ENCODE measurements at places on chromosomes 1 and 21. TPM values are rescaled to one million over a fixed set of nuclear protein-coding genes. Genes with fewer than 3 reads are reported as not detected.

The RGS1 gene
- not detected for total RNA-seq

- H3K4me3 ChIP-seq: peak within 1 kb of the TSS; percentile 96
- DNase-seq: peak; percentile 60
- H3K27me3 ChIP-seq: no peaks in the 10 kb centered on the region
- H3K36me3 ChIP-seq: no peaks in the 10 kb centered on the region
- H3K27ac ChIP-seq: peak within 1 kb of the TSS; percentile 95
Observed at GRCh38 chr1:35807614-35808449, at the start of gene AGO4. AGO4 (plus strand) TSS chr1:35808016; CDS start chr1:35808417, 401 bp downstream.

The S100A9 gene
- total RNA-seq: 3.5 TPM

DNA sequence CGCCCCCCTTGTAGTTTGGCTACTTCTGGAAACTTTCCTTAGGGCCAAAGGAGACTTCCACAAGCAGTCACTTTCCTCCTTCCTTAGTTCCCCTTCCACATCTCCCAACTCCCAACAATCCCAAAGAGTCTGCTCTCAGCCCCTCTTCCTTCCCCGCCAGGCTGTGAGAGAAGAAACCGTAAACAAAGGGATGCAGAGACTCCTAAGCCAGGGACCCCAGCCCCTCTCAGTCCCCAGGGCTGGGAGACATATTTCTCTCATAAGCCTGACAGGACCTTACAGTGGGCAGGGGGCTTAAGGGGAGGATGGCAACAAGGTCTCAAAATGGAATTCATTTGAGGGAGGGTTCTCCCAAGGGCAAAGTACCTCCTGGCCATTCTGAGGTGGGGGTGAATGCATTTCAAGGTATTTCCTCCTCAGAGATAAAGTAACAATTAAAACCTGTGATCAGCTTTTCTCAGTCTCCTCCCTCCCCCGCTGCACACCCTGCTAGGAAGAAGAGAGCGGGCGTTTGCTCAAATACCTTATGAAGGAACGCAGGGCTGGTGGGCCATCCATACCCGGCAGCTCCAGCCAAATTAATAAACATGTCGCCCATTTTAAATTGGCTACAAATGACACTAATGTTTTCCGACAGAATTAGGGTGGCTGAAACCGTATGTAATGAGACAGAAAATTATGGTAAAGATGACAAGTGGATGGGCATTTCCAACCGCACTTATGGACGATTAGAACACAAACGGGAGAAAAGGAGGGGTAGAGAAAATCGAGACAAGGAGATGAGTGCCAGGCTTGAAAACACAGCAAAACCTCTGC is 4.0 kb downstream of the BARHL2 start:
- H3K27ac ChIP-seq: no peak overlapping the region
- H3K4me1 ChIP-seq: peaks cover 8% of the 10 kb centered on the region
- peaks cover 97% of the 10 kb centered on the region for H3K27me3 ChIP-seq
- DNase-seq: no peak
- H3K4me3 ChIP-seq: no peak overlapping the region

DNA sequence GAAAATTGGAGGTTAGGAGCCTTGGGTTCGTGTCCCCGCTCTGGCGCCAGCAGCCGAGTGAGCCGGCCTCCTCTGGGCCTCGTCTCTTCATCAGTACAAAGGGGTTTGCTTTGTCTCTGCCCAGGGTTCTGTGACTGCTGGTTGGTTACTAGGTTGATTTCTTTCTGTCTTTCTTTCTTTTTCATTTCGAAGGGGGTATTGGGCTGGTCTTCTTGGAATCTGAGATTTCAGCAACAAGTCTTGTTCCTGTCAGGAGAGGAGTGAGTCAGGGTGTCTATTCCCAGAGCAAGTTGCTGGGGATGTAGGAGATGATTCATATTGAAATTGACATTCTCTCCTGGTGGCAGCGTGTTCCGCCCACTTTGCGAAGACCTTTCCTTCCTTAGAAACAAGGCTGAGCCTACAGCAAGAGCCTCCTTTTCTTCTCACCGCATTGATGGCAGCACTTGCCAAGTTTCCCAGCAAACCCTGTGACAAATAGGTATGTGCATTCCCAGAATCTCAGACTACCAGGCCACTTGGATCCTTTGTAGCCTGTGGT is 79.2 kb downstream of the MAN1C1 start:
- no peaks in the 10 kb centered on the region for H3K36me3 ChIP-seq
- H3K27ac ChIP-seq: peak overlapping the region; percentile 72
- no peak overlapping the region for H3K4me3 ChIP-seq
- no peak for DNase-seq

DNA sequence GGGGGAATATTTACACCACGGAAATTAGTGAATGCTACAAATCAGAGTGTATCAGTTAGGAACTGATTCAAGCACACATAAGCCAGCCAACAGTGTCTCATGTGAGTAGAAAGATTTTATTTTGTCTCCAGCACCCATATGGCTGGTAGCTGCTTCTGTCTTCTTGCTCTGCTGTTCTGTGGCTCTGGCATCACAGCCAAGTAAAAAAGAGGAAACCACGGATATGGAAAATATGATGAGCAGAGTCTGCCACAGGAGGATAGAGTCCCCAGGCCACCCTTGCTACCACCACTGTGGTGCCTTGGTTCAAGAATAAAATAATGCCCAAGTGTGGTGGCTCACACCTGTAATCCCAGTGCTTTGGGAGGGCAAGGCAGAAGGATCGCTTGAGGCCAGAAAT is 53.6 kb upstream of the SPOCD1 start:
- H3K4me3 ChIP-seq: no peak overlapping the region
- no peaks in the 10 kb centered on the region for H3K36me3 ChIP-seq
- no peaks in the 10 kb centered on the region for H3K4me1 ChIP-seq

GRCh38 chr1:19814244-19814661 is 830 bp downstream of the RNF186 start:
- H3K36me3 ChIP-seq: no peaks in the 10 kb centered on the region
- peaks cover 1% of the 10 kb centered on the region for H3K27me3 ChIP-seq
- H3K4me3 ChIP-seq: no peak overlapping the region
- peaks cover 2% of the 10 kb centered on the region for H3K4me1 ChIP-seq
- H3K27ac ChIP-seq: no peak overlapping the region

DNA sequence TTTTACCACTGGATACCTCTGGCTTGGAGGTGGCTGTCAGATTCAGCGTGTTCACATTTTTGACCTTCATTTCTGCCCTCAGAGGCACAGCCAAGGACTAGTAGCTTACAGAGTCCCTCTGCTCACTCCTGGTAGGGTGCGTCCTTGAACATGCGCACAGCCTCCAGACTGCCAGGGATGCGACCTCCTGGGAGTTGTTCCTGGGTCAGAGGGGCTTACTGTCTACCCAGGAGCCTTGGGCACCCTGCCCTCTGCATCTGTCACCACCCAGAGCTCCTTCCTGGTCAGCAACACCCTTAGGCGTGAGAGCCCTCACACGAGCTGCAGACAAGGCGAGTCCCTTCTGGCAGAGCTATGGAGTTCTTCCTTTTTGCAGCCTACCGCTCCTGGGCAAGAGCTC is 1.7 kb downstream of the SLX9 start:
- peak overlapping the region; percentile 76 for H3K4me3 ChIP-seq
- H3K36me3 ChIP-seq: peaks cover 13% of the 10 kb centered on the region
- H3K27ac ChIP-seq: no peak overlapping the region
- no peaks in the 10 kb centered on the region for H3K27me3 ChIP-seq
- no peak for DNase-seq
- H3K4me1 ChIP-seq: peaks cover 27% of the 10 kb centered on the region

The EMC1 gene
- total RNA-seq: 63.1 TPM

- no peak overlapping the region for H3K27ac ChIP-seq
- peaks cover 10% of the 10 kb centered on the region for H3K4me1 ChIP-seq
- peaks cover 34% of the 10 kb centered on the region for H3K36me3 ChIP-seq
- DNase-seq: no peak
Observed at GRCh38 chr1:10326251-10326650, 72.6 kb upstream of the PGD start.

The SAMSN1 gene
- 0.27 TPM for total RNA-seq

The ORC1 gene
- 4.4 TPM for total RNA-seq

The CGN gene
- 38.9 TPM for total RNA-seq

DNA sequence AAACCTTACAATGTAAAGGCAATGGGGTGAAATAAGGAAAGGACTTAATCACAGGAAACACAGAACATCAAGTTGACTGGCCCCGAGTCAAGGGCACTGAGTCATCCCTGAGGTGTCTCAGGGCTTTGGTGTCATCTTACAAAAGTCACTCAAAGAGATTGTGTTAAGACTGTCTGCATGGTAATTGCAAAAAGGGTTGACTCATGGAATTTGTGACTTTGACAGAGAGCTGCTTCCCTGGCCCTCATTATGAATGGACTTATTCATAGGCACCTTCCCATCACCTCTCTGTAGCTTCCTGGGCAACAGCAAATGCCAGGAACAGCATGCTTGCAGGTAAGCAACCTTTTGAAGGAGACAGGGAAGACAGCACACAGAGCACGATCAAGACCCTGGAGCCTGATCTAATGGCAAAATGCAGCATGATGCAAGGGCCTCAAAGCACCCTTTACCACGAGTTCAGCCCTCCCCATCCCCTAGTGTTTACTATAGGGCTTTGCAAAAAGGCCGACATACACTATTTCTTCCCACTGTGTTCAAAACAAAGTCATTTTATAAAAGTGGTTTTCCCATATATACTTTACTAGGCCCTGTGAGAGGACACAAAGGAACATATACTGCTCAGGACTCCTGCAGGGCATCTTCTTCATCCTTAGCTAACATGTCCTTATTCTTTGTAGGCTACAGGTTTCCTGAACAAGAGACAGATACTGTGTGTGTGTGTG is 17.1 kb downstream of the ZP4 start:
- H3K36me3 ChIP-seq: no peaks in the 10 kb centered on the region
- H3K4me3 ChIP-seq: no peak overlapping the region
- H3K27me3 ChIP-seq: no peaks in the 10 kb centered on the region
- DNase-seq: no peak
- H3K4me1 ChIP-seq: peaks cover 6% of the 10 kb centered on the region

- no peaks in the 10 kb centered on the region for H3K36me3 ChIP-seq
- no peak overlapping the region for H3K4me3 ChIP-seq
- H3K4me1 ChIP-seq: peaks cover 4% of the 10 kb centered on the region
- H3K27ac ChIP-seq: no peak overlapping the region
Observed at GRCh38 chr1:150890033-150890416, 3.1 kb downstream of the CTXND2 start.

The ETV3L gene
- total RNA-seq: not detected

The IFI44 gene
- 94.3 TPM for total RNA-seq

DNA sequence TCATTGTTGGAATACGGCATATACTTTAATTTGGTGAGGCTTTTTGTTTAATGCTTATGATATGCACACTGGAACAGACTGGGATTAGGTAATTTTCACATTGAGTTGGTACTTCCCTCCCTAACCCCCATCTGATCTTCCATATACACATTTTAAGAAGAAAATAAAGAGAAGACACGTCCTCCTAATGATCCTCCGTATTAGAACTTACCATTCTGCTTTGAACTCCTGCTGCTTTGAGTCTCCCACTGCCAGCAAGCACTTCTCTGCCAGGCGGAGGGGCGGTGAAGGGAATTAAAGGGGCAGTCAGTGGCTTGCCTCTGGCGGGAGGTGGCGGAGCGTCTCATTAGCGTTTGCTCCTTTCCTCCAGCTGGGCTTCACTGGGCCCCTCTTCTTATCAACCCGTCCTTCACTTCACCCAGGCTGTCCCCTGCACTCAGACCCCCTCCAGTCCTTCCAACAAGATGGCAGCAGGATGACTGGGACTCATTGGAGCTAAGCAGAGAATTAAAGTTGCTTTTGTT is 433.4 kb downstream of the KIF26B start:
- peaks cover 5% of the 10 kb centered on the region for H3K36me3 ChIP-seq
- H3K4me1 ChIP-seq: peaks cover 29% of the 10 kb centered on the region
- no peak for DNase-seq
- H3K27ac ChIP-seq: peak overlapping the region; percentile 54
- peaks cover 1% of the 10 kb centered on the region for H3K27me3 ChIP-seq

DNA sequence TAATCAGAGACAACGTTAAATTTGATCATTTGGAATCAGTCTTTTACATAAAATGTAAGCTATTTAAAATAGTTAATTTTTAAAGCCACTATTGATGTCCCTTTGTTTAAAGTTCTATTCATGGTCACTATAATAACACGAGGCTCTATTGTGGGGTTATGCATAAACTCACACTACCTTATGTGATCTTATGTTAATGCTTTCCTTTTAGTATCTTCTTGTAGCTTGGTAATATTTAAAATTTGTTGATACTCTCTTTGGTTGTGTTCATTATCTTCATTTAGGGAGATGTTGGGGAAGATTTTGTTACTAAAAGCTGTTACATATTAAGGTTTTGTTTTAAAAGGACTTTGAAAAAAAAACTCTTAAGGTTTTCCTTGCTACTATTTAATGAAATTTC is 1.2 kb downstream of the B3GALT2 start:
- H3K27me3 ChIP-seq: no peaks in the 10 kb centered on the region
- H3K4me1 ChIP-seq: peaks cover 74% of the 10 kb centered on the region
- no peaks in the 10 kb centered on the region for H3K36me3 ChIP-seq
- H3K4me3 ChIP-seq: peak overlapping the region; percentile 71
- no peak for DNase-seq
- peak overlapping the region; percentile 92 for H3K27ac ChIP-seq

The SPATA17 gene
- 2.9 TPM for total RNA-seq

DNA sequence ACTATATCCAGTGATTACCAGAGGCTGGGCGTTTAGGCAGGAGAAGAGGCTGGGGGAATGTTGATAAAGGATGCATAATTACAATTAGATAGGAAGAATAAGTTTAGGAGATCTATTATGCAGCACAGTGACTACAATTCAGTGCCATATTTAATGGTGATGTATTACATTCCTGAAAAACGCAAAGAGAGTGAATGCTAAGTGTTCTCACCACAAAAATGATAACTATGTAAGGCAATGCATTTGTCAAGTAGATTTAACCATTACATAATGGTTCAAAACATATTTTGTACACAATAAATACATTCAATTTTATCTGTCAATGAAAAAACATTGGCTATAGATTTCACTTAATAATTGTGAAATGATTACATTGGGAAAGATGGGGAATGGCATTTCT is 548.9 kb downstream of the NUF2 start:
- peaks cover 34% of the 10 kb centered on the region for H3K4me1 ChIP-seq
- no peak for DNase-seq
- H3K4me3 ChIP-seq: no peak overlapping the region
- H3K27me3 ChIP-seq: no peaks in the 10 kb centered on the region
- H3K27ac ChIP-seq: no peak overlapping the region
- peaks cover 7% of the 10 kb centered on the region for H3K36me3 ChIP-seq

- H3K4me1 ChIP-seq: peaks cover 40% of the 10 kb centered on the region
- no peak for DNase-seq
- no peak overlapping the region for H3K4me3 ChIP-seq
- H3K27me3 ChIP-seq: peaks cover 27% of the 10 kb centered on the region
- no peak overlapping the region for H3K27ac ChIP-seq
Observed at GRCh38 chr1:86776108-86776507, 71.7 kb downstream of the SH3GLB1 start.

DNA sequence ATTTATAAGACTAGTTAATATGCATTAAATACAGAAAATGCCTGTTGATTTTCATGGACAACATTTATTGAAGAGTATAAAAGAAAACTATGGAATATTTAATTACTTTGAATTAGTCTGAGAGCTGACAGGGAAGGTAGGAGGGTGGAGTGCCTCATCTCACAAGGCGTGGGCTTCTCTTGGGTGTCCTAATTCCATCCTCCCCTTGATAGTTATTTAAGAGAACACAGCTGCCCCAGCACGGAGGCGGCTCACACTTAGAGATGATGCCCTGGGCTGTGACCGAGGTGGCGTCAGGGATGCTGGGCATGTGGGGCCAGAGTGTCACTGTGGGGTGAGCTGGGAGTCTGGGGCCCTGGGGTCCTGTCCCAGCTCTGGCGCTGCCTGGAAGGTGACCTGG is 493.0 kb downstream of the PTPRU start:
- H3K27me3 ChIP-seq: peaks cover 13% of the 10 kb centered on the region
- H3K27ac ChIP-seq: no peak overlapping the region
- no peaks in the 10 kb centered on the region for H3K36me3 ChIP-seq
- peaks cover 2% of the 10 kb centered on the region for H3K4me1 ChIP-seq

The SLC5A3 gene
- 56.8 TPM for total RNA-seq

- no peaks in the 10 kb centered on the region for H3K27me3 ChIP-seq
- H3K27ac ChIP-seq: no peak overlapping the region
- peaks cover 4% of the 10 kb centered on the region for H3K4me1 ChIP-seq
Observed at GRCh38 chr1:77900687-77901293, 12.4 kb downstream of the NEXN start.

The SPOCD1 gene
- total RNA-seq: 0.75 TPM
